Activated CD4-positive, alpha-beta T cell treated with anti-CD3 and anti-CD28 coated beads, Interleukin-2, amount 10 ng/mL, durations not matched to agents 7 days and 5 days (primary cell): ENCODE measurements at places on chromosomes 16 and 17. TPM values are rescaled to one million over a fixed set of nuclear protein-coding genes. Genes with fewer than 3 reads are reported as not detected.

The LITAFD gene
- total RNA-seq, result not detected

The TBC1D3C gene
- not detected for total RNA-seq

The MYH13 gene
- not detected for total RNA-seq

The NLRP1 gene
- 81.3 TPM for total RNA-seq

The CCL17 gene
- total RNA-seq, result 0.40 TPM

DNA sequence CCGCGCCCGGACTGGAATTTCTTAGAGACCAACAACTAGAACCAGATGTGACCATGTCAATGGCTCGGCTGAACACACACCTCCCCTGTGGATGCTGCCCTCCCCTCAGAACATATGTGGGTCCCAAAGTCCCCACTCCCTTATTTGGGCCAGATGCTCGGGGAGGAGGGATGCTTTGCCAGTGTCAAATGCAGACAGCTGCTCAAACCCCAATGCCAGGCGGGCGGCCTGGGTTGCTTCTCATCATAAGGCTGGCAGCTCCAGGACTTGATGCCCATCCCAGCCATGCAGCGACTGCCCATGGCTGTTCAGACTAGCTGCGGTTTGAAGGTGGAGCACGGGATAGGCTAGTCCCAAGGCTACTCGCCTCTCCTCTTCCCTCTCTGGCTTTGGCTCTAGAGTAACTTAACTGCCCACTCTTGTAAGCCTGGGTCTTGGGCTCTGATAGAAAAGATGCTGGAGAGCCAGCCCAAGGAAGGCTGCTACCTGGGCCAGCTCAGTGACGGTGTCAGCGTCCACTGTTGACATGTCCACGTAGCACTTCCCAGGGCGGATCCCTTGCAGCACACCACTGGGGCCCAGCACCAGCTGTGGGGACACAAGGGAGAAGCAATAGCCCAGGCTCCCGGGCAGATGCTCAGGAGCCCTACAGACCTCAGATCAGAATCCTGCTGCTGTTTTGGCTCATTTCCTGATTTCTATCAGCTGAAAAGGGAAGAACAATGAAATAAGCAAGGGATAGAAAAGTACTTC, 11.0 kb upstream of the ROGDI start:
- peaks cover 47% of the 10 kb centered on the region for H3K36me3 ChIP-seq
- H3K4me3 ChIP-seq, result no peak overlapping the region
- H3K4me1 ChIP-seq, result peaks cover 2% of the 10 kb centered on the region
- H3K27ac ChIP-seq, result no peak overlapping the region
- DNase-seq, result no peak

GRCh38 chr17:2369551-2370210, 31.2 kb downstream of the MNT start:
- H3K27ac ChIP-seq, result no peak overlapping the region
- H3K4me1 ChIP-seq, result no peaks in the 10 kb centered on the region
- H3K36me3 ChIP-seq, result peaks cover 1% of the 10 kb centered on the region
- H3K27me3 ChIP-seq, result no peaks in the 10 kb centered on the region
- H3K4me3 ChIP-seq, result no peak overlapping the region

GRCh38 chr16:4522051-4522581, 16.5 kb downstream of the CDIP1 start:
- H3K36me3 ChIP-seq, result peaks cover 11% of the 10 kb centered on the region
- H3K4me1 ChIP-seq, result peaks cover 33% of the 10 kb centered on the region
- peak overlapping the region; percentile 19 for H3K27ac ChIP-seq

DNA sequence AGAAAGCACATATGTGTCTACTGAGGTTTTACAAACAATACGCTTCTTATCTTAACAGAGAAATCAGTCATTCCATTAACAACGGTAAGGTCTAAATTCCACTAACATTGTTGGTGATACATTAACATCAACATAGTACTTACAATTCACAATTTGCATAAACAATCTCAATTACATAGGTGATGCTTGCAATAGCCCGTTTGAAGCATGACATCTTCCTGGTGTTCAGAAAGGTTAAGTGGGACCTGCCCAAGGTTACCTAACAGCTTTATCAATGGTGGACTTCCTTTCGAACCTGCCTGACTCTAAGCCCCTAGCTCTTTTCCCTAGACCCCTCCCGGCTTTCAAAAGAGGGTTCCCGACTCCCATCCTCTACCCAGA, 699 bp downstream of the FAM222B start:
- H3K4me3 ChIP-seq, result peak overlapping the region; percentile 93
- peaks cover 28% of the 10 kb centered on the region for H3K4me1 ChIP-seq
- DNase-seq, result no peak
- H3K27me3 ChIP-seq, result no peaks in the 10 kb centered on the region
- H3K27ac ChIP-seq, result peak overlapping the region; percentile 90

GRCh38 chr17:59607061-59607460, 12.6 kb upstream of the CLTC start:
- peaks cover 5% of the 10 kb centered on the region for H3K4me1 ChIP-seq
- no peak overlapping the region for H3K4me3 ChIP-seq
- H3K36me3 ChIP-seq, result peaks cover 32% of the 10 kb centered on the region

- H3K27me3 ChIP-seq, result no peaks in the 10 kb centered on the region
- no peaks in the 10 kb centered on the region for H3K36me3 ChIP-seq
- H3K4me3 ChIP-seq, result no peak overlapping the region
- no peaks in the 10 kb centered on the region for H3K4me1 ChIP-seq
- H3K27ac ChIP-seq, result no peak overlapping the region
Observed at GRCh38 chr16:53999841-54000240, 286.7 kb downstream of the IRX3 start.

DNA sequence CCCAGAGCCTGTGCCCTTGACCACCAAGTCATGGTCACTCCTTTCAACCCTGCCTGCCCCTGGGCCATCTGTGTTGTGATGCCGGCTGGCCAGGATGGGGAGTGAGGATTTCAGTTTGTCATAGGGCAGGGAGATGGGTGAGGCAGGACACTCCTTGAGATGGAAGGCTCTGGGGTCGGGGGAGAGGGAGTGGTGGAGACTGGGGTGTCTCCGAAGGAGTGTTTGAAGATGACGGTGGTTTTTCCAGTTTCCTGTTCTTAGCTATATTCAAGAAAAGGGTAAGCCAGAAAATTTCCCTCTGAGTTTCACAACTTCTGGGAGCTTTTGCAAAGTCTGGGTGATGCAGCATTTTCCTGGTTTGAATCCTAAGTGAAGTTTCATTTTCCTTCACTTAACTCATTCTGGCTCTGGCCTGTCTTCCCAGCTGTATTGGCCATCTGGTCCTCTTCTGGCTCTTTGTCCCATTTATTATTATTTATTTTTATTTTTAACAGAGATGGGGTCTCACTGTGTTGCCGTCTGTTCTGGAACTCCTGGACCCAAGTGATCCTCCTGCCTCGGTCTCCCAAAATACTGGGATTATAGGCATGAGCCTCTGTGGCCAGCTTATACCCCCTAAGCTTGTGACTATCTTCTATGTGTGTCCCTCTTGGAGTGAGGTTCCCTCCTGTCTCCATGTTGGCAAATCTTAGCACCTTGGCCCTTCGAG, 27.7 kb downstream of the ABCC1 start:
- DNase-seq, result no peak
- H3K4me3 ChIP-seq, result no peak overlapping the region
- peak overlapping the region; percentile 72 for H3K27ac ChIP-seq
- H3K36me3 ChIP-seq, result peaks cover 95% of the 10 kb centered on the region
- H3K4me1 ChIP-seq, result peaks cover 2% of the 10 kb centered on the region

- H3K27me3 ChIP-seq, result peaks cover 12% of the 10 kb centered on the region
- DNase-seq, result no peak
- no peak overlapping the region for H3K27ac ChIP-seq
- H3K4me1 ChIP-seq, result peaks cover 2% of the 10 kb centered on the region
- H3K36me3 ChIP-seq, result no peaks in the 10 kb centered on the region
- H3K4me3 ChIP-seq, result no peak overlapping the region
Observed at GRCh38 chr17:33942414-33942813, 312.7 kb upstream of the CCL2 start.

DNA sequence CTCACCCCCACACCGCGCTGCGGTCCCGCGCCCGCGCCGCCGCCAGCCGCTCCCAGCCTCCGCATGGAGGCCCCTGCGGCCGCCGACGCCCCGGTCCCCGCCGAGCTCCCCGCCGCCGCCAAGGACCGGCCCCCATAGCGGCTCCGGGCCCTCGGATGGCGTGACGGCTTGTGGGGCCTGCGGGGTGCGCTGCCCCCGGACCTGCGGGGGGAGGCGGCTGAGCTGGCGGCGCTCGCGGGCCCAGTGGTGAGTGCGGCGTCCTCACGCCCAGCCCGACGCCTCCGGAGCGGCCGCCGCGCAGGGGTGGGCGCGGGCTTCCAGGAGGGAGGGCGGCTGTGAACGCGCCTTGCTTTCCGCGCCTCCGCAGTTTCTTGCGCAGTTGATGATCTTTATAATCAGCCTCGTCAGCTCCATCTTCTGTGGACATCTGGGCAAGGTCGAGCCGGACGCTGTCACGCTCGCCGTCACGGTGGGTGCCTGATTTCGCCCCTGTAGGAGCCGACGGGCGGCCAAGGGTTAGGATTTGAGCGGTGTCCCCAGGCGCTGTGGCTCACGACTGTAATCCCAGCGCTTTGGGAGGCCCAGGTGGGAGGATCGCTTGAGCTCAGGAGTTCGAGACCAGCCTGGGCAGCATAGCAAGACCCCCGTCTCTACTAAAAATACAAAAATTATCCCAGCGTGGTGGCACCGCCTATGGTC, 46.4 kb downstream of the SLC47A1 start:
- no peak for DNase-seq
- no peak overlapping the region for H3K27ac ChIP-seq
- H3K4me1 ChIP-seq, result no peaks in the 10 kb centered on the region

- H3K27me3 ChIP-seq, result peaks cover 35% of the 10 kb centered on the region
- no peak for DNase-seq
- H3K4me3 ChIP-seq, result no peak overlapping the region
- H3K4me1 ChIP-seq, result no peaks in the 10 kb centered on the region
- no peak overlapping the region for H3K27ac ChIP-seq
Observed at GRCh38 chr16:84844049-84844350, 24.2 kb downstream of the CRISPLD2 start.

DNA sequence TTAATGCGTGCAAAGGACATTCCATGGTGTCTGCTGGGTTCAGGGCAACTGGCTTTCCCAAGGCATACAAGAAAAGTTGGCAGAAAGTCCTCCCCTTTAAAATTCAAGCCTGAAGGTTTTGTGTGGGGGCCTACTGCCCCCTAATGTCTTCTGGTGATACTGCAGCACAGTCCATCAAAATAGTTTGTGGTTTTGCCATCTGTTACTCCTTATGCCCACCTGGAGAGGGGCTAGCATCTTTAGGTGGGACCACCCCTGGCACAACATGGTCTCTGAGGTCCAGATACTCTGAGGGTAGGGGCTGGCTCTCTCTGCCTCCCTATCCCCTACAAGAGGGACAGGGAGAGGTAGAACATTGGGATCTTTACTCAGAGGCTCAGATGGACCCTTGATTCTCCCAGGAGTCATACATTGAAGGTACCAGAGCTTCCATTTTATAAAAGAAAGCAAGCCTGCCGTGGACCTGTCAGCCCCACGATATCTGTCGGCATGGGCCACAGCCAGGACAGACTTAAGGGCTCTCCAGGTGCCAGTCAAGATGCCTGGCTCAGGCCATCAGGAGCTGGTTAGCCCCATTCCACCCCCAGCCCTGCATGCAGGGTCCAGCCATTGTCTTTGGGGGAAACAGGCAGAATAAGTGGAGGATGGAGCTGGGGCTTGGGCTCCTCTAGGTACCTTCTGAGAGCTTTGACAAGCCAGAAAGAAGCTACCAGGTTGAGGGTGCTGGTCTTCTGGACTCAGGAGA, 6.3 kb downstream of the ESRP2 start:
- H3K27me3 ChIP-seq, result no peaks in the 10 kb centered on the region
- H3K27ac ChIP-seq, result peak overlapping the region; percentile 25
- no peak overlapping the region for H3K4me3 ChIP-seq
- H3K36me3 ChIP-seq, result peaks cover 36% of the 10 kb centered on the region
- peaks cover 47% of the 10 kb centered on the region for H3K4me1 ChIP-seq

- H3K27me3 ChIP-seq, result no peaks in the 10 kb centered on the region
- H3K4me3 ChIP-seq, result no peak overlapping the region
- H3K27ac ChIP-seq, result no peak overlapping the region
- H3K36me3 ChIP-seq, result no peaks in the 10 kb centered on the region
- DNase-seq, result no peak
- H3K4me1 ChIP-seq, result no peaks in the 10 kb centered on the region
Observed at GRCh38 chr16:51696376-51696775, 545.3 kb upstream of the SALL1 start.
